EH (cell line): ENCODE measurements at places on chromosomes 7 and 10.

DNA sequence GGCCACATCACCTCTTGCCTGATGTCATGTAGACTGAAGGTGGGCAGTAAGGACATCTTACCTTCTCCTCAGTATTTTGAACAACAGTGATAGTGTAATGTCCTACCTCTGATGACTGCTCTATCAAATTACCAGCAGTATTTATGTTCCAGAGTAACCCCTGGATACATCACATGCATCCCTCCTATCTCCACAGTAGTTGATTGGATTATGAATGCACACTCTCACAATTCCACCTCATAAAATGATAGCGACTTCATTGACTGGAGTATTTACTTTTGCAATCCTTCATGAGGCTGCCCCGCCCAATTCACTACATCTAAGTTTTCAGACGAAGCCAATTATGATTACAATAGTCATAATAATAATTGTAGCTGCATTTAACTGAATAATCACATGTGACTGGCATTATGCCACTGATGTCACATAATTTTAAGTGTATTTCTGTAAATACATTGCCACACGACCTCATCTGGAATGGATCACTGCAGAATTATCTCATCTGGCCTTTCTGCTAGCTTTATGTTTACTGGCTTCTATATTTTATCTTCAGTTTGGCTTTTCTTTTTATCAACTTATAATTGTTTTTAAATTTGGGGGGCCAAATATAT is 268.9 kb downstream of the SLC25A13 start:
- no peak for DNase-seq

DNA sequence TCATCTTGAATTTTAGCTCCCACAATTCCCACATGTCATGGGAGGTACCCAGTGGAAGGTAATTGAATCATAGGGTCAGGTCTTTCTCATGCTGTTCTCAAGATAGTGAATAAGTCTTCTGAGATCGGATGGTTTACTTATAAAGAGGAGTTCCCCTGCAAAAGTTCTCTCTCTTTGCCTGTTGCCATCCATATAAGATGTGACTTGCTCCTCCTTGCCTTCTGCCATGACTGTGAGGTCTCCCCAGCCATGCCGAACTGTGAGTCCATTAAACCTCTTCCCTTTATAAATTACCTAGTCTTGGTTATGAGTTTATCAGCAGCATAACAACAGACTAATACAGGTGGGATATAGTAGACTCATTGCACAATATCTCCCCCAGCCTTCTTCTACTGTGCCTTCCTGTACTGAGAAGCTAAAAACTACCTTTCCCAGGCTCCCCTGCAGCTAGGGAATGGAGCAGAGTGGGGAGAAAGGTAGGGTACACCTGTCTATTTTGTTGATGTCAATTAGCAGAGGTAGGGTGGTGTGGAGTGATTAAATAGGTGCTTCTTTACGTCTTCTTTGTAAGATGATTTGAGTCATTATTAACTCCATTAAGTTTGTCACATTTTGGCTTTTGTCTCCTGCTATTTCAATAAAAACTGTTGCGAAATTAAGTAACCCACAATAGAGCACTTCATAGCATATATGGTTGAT is 48.2 kb upstream of the EBLN1 start:
- no peak for DNase-seq

- no peak for DNase-seq
Measured at GRCh38 chr7:74332373-74333176, 43.4 kb downstream of the CLIP2 start.

DNA sequence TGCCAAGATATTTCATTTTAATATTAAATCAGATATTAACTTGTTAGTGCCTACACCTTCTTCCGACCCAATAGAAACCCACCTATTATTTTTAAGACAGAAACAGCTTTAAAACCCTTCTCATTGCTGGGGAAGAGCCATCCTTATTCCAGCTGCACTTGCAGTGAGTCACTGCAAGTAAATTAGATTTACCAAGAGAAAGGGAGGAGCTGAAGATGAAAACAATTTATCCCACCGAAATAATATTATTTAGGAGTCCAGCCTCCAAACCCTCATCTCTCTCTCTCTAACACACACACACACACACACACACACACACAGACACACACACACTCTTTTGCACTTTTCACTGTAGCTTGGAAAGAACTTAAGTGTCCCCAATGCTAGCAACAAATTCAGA is 26.9 kb downstream of the TWIST1 start:
- DNase-seq = peak; percentile 14

DNA sequence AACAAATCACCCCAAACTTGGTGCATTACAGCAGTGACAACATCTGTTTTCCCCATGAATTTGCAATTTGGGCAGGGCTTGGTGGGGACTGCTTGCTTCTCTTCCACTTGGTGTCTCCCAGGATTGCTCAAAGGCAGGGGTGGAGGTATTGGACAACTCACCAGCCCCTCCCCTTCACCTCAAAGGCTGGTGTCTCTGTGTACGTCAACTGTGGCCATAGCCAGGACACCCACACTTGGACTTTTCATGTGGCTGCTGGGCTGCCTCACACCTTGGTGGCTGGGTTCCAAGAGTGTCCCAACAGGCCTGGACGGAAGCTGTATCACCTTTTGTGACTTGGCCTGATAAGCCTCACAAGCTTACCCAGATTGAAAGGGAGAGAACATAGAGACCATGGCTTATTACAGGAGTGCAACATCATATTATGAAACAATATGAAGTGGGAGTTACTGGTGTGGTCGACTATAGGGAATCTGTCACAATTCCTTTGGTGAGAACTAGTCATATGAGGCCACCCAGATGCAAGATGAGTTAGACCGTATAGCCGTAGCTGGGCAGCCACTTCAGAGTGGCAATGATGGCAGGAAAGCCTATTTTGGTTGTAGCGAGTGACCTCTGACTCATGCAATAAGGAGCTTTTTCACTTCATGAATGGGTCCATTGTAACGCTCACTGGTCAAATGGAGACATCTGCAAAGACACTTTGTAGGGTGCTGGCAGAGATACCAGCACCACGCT is 187.6 kb upstream of the ITGB1 start:
- DNase-seq = no peak

DNA sequence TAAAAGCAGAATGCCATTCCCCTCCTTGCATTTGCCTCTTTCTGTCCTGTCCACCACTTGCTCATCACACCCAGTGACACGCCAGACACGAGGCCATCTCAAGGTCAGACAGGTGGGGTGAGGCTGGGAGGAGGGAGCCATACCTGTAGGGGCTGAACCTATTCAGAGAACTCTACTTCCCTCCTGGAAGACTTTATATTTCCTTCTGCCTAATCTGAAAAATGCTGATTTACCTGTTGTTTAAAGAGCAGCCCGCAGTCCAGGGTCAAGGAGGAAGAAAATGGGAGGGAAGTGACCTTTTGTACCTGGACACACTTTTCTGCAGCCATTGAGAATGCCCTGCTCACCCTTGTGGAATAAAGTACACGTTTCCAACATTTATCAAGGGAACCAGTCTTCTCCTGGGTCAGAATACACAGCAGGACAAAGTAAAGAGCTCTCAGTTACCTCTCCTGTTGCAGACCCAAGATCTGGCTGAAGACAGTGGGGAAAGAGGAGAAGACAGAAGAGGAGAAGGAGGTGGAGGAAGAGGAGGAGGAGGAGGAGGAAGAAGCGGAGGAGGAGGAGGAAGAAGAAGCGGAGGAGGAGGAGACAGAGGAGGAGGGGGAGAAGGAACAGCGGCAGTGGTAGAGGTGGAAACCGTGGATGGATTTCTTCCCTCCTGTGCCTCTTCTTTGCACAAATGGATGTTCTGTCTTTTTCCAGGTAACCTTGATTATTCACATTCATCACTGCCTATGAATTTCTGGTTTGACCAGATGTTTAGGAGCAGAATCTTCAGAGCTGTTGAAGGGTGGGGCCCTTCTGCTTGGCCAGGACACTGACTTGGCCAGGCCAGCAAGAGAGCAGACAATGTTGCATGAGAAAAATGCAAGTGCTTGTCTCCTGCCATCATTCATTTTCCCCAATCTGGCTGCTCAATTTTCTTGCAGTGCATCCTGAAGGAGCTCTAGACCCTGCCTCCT is 1.2 kb upstream of the BLNK start:
- DNase-seq = no peak

GRCh38 chr10:80529604-80530003 is 8.1 kb upstream of the SH2D4B start:
- no peak for DNase-seq

GRCh38 chr10:78891741-78892140 is 177.0 kb upstream of the ZMIZ1 start:
- no peak for DNase-seq

- no peak for DNase-seq
Measured at GRCh38 chr10:66823301-66823700, 102.5 kb upstream of the LRRTM3 start.

DNA sequence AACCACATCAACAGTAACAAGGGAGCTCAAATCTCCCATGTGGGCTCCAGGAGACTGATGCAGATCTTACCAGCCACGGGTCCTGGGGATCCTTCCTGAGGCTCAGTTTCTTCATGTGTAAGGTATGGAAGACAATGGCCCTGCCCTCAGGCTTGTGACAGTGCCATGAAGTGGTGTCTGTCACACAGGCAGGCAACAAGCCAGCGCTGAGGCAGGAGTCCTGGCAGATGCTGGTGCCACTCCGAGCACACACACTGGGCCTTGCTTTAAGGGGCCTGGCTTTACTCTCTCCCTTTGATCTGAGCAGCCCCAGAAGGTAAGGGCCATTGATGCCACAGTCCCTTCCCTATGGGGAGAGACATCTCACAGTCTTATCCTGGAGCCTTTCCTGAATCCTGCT is 28.4 kb upstream of the LRRC18 start:
- DNase-seq = no peak

DNA sequence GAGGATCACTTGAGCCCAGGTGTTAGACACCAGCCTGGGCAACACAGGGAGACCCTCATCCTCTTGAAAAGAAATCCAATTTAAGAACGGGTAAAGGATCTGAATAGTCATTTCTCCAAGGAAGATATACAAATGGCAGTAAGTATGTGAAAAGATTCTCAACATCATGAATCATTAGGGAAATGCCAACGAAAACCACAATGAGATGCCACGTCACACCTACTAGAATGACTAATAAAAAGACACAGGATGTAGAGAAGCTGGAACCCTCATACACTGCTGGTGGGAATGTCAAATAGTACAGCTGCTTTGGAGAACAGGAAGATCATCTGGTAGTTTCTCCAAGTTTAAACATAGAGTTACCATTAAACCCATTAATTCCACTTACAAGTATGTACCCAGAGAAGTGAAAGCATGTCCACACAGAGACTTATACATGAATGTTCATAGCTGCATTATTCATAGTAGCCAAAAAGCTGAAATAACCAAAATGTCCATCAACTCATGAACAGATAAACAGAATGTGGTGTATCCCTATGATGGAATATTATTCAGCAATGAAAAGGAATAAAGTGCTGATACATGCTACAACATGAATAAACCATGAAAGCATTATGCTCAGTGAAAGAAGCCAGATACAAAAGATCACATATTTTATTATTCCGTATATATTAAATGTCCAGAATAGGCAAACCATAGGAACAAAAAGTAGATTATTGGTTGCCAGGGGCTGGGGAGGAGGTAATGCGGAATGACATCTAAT is 13.1 kb upstream of the ZMIZ2 start:
- peak; percentile 99 for DNase-seq

DNA sequence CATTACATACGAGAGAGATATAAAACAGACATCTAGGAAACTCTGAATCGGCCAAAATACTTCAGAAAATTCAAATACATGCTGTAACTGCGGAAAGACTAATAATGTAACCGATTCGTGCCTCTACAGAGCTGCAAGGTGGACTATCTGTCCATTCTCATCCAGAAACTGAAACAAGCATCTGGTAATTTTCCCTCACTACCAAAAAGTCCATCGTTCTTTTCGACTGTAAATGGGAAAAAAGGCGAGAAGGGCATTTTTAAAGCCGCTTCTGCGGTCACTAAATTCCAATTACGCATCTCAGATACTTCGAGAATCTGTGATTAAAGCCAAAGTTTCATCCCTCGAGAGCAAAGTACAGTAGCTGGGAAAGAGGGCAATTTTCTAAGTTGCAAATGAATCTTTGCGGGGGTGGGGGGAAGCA is 1.3 kb downstream of the OGA start:
- DNase-seq = no peak

- DNase-seq = no peak
Measured at GRCh38 chr7:139591550-139592195, 68.2 kb downstream of the CLEC2L start.
